Activated T-helper 1 cell treated with anti-CD3 and anti-CD28 coated beads, Interleukin-12 subunit alpha, Interleukin-12 subunit beta, Interleukin-2, Interleukin-4 antibody, amounts not matched to agents 30 ng/mL and 10 ng/mL and 1 ng/mL, durations not matched to agents 14 hours and 24 hours and 36 hours (primary cell): ENCODE measurements at places on chromosomes 7 and 10. TPM values are rescaled to one million over a fixed set of nuclear protein-coding genes. Genes with fewer than 3 reads are reported as not detected.

DNA sequence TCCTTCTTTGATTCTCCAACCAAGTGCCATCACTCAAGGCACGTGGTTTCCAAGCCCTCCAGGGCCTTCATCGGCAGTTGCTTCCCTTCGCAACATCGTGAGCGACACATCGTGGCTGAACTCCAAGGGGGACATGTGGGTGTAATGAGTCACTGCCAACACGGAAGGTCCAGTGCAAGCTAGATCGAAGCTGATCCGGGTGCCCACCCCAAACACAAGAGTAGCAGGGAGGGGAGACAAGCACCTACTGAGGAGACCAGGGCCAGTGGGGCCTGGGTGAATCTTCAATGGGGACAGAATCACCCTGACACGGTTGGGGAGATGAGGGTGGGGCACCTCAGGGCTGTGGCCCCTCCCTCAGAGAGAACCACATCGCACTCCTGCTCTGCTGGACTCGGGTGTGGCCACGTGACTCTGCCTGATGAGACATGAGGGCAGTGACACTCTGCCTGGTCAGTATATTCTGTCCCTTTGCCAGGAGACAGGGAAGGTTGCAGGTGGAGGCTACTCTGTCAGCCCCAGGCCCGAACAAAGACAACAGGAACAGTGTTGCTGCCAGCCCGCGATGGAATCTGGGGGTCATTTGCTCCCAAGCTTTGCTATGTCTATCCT lies 36.8 kb upstream of the HSPA12A start:
- DNase-seq: no peak

DNA sequence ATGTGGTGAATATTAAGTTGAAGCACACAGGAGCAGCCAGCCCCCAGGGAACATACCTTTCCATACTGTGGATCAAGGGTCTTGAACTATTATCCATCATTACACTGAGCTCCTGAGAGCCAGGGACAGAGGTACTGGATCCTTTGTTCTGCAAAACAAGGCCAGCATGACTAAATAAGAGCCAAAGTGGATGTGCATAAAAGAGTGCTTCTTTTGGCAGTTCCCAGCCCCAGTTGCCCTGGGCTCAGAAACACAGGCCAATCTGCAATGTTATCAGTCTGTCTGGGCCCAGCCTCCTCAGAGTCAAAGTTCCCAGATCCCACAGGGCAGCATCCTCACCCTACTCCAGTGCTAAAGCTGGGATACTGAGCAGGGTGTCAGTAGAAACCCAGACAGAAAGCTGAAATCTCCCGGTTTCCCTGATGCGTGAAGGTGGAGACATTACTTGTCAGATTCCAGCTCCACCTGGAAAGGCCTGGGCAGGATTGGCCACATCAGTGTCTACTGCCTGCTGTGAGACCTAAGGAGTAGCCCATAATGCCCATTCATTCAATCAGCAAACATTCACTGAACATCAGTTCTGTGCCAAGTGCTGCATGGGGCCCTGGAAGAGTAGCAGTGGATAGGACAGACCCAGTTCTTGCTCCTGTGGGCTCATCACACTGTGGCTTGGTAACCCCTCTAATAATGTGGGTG lies 342.7 kb downstream of the CXCL12 start:
- no peak for DNase-seq

DNA sequence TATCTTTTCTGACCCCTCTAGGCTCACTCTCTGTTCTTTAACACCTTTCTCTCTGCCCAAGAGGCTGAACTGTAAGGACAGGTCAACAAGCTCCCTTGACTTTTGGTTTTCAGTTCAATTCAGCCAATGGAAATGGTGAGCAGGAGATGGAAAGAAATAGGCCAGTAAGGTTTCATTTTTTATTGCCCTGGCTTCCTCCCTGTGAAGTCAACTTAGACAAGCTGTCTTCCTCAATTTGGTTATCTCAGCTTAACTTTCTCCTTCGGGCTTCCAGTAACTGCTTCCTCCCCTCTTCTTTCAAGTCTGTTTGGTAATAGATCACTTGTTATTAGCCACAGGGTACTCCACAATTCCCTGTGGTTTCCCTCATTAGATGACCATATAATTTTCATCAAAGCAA lies 19.7 kb downstream of the LIPK start:
- no peak for DNase-seq

PLEKHS1 gene
- total RNA-seq: 0.05 and 0.07 TPM in 2 replicates

DNA sequence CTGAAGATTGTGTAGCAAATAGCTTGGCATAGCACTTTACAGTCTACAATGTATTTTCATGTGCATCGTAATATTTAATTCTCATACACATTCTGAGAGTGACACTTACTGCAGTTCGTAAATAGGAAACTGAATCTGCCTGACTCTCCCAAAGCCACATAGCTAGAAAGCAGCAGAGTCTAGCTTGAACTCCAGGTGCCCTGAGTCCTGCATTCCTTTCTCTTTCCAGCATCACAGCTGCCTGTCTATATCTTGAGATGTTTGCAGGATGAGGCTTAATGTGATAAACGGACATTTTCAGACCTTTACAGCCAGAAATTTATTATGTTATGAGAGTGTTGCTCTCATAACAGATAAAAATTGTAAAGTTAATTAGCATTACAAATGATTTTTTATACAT lies 132.9 kb upstream of the PLXDC2 start:
- no peak for DNase-seq

DNA sequence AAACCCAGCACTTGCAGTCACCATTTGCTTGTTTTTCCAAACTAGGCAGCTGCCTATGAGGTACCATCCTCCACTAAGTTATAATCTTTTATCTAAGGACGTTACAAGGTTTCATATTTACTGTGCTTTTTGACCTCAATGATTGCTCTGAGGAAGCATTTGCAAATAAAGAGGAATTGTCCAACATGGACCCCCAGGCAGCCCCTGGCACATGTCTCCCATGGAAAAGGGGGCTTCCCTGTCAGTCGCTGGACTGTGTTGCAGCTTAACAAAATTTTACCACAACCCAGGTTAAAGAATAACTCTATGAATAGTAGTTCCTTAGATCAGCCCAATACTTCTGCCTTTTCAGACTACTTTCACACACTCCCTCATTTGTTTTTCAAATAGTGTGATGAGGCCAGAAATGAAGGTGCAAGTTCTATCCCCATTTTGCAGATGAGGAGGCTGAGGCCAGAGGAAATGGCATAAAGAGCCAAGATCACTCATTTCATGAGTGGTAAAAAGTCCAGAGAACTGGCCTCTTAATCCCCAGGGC lies 52.8 kb upstream of the ZPBP start:
- no peak for DNase-seq

DNA sequence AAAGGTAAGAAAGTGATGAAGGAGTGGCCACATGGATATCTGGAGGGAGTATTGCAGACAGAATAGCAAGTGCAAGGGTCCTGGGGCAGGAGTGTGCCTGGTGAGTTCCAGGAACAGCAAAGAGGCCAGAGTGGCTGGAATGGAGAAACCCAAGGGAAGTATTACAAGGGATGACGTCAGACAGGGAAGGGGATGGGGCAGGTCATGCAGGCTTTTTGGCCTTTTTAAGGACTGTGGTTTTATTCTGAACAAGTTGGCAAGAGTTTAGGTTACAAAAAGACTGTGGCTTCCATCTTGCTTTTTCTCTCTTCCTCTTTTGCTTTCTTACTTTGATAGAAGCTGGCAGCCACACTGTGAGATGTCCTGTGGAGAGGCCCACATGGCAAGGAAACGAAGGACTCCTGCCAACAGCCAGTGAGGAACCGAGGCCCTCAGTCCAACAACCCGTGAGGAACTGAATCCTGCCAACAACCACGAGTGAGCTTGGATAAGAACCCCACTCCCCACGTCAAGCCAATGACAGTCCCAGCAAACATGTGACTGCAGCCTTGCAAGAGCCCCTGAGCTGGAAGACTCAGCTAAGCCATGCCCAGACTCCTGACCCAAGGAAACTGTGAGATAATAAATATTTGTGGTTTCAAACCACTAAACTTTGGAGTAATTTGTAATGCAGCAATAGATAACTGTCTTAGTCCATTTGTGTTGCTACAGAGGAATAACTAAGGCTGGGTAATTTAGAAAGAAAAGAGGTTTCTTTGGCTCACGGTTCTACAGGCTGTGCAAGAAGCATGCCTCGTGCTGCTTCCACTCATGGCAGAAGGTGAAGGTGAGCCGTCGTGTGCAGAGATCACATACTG lies 19.8 kb upstream of the KDM7A start:
- DNase-seq: no peak

GRCh38 chr10:86341361-86341811 lies 25.2 kb downstream of the GRID1 start:
- DNase-seq: no peak

TMEM178B gene
- total RNA-seq: 2.5 and 3.7 TPM in 2 replicates

GRCh38 chr7:2913760-2914387 lies 69.8 kb upstream of the GNA12 start:
- no peak for DNase-seq

DNA sequence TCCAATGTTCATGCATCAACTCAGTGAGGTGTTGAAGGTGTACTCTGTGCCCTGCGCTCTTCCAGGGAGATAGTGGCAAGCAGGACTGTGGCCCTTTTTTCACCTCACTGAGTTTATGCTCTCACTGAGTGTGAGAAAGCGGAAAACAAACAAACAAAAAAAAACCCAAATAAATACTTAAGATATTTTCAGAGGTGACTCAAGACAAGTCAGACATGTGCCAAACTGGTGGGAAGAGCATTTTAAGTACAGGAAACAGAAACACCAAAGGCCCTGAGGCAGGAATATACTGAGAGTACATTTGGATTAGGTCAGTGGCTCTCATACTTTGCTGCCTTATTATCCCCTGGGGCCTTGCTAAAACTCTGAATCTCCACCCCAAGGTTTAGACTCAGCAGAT lies 111.9 kb upstream of the IGFBP3 start:
- DNase-seq: no peak

DNA sequence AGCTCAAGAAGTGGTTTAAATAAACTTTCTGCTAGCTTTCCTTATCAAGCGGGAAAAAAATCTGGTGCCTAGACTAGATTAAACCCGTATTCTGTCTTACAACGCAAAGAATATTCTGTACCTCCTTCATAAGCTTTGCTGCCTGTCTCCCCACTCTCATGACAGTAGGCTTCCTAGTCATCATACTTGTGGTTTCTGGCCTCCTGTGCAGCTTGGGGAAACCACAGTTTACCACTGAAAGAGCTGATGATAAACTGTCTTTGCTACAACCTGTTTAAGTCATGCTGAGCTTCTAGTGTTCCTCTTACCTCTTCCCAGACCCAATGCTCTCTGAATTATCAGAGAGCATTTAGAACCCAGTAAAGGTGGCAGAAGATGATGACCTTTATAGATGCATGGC lies 55.0 kb downstream of the PODXL start:
- DNase-seq: peak; percentile 61
